ENCODE measurements at places on chromosomes 2 and 18.

DNA sequence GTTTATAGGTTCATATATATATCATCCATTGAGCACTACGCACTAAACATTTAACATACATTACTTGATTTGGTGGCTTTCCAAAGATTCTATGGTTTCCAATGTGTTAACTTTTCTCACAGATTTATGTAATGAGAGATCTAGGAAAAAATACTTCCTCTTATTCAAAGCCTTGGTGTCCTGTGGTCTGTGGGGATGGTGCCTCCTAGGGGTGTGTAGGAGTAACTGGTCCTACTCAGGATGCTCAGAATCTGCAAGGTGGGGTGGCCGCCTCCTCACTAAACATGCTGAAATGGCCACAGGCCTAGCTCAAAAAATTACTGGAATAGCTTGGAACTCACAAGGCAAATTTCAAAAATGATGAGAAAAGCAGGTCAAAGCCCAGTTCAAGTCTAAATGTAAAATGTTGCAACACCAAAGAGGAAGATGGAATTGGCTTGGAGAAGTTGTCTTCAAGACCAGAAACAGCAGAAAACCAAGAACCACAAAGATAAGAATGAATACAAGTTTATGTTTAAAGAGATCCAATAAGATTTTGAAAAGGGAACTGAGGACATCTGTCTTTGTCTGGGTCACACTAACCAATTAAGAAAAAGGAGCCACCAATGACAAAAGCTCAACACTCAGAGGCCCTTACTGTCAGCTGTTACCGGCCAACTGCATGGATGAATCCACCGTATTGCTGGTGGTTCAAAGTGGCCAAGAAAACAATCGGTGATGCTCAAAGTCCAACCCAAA is 11.5 kb downstream of the GPR55 start:
- DNase-seq, result no peak

DNA sequence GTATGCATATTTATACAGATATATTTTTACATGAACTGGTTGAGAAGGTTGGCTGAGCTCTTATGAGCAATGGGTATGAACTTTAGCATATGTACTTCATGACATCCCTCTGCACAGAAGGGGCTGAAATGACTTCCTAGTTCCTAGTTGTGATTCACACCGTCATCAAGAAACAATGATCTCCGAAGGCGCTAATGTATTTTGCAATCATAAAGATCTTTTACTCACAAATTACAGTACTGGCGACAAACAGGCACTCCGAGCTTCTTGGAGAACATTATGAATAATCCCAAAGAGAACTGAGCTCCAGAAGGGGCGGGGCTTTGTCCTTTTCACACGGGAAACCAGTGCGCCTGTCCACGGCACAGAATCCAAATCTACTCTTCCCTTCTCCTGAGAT is 18.1 kb downstream of the BCL2 start:
- no peak for DNase-seq

DNA sequence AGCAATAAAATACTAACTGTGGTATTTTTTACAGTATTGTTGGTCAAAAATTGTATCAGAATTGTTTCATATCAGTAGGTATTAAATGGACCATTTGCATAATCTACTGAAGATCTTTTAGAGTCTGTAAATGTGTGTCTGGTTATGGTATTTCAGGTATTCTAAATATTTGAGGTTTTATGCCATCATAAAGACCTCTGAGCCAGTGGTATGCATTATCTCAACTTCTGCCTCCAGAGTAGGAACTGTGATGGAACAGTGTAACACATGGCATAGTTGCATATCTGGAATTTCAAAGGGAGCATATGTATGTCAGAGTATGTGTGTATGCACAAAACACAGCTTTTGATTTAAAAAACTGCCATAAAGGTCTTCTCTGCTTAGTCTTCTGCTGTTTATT is 15.4 kb downstream of the GREB1L start:
- no peak for DNase-seq

- DNase-seq, result no peak
Measured at GRCh38 chr2:99970292-99970868, 172.0 kb downstream of the AFF3 start.

DNA sequence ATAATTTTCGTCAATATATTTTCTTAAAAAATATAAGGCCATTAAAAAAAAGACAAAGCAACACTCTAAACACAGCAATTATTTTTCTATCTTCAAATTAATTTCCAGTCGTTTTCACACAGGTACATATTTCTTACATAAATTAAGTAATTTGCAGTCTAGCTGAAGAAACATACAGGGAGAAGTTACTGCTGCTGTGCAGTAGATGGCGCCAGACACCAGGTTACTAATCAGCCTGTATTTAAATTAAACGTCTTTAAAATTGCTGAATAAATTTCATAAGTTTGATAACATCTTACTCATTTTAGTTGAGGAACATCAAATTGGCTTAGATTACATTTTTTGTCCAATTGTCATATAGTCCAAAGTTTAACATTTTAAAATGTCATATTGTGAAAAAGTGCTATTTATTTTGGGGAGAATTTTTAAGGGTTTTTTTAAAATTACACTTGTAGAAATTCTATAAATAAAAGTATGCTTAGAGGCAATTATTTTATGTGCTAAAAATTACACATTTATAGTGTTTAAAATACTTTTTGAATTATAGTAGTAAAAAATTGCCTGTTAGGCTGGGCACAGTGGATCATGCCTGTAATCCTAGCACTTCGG is 88.4 kb downstream of the PMAIP1 start:
- peak; percentile 45 for DNase-seq

DNA sequence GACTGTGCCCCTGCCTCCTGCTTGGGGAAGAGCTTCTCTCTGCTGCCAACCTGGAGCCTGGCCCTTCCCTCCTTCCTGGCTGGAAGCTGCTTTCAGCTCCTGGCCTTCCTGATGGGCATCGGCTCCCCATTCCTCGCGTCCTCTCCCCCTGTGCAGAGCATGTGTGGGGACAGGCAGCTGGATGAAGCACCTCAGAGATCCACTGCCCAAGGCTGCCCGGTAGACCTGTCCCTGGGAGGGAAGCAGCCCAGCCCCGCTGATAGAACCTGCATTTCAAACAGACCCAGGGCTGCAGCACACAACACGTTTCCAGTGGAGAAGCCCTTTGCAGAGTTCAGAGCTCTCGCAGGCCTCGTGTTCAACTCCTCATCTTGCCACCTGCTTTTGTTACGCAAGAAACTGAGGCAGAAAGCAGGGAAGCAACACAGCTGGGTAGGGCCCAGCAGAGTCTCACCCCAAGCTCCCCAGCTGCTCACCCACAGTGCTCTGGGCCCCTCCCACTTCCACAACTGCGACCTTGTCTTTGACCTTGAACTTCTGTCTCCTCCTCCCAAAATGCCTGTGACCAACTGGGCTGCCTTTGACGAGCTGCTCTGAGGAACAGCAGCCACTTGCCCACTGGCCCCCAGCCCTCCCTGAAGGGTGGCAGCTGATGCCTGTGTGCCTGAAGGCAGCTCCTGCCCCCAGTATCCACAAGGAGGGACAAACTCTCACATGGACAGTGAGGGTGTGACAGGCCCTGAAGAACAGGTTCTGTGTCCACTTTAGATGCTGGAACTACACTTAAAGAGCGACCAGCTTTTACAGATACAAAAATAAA is 65.5 kb downstream of the PARD6G start:
- no peak for DNase-seq

DNA sequence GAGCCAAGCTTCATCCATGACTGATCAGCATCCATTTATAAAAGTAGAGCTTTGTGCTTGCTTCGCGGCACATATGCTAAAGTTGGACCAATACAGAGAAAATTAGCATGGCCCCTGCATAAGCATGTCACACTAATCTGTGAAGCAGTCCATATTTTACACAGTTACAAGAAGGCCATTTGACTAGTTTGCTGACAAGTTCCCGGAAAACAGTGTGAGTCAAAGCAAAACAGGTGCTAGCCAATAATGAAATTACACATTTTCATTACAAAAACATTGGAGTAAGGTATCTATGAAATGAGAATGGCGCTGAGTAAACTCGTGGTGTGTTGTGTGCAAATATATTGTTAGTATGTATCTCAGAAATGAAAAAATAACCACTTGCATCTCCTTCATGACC is 4.7 kb downstream of the ANKRD62 start:
- no peak for DNase-seq

GRCh38 chr2:68743531-68743930 is 8.9 kb downstream of the ARHGAP25 start:
- DNase-seq, result no peak

- no peak for DNase-seq
Measured at GRCh38 chr2:169395821-169396374, 33.6 kb upstream of the LRP2 start.

- no peak for DNase-seq
Measured at GRCh38 chr2:193240752-193241151, 1046.0 kb upstream of the TMEFF2 start.

- DNase-seq, result no peak
Measured at GRCh38 chr2:43171789-43172188, 54.6 kb downstream of the ZFP36L2 start.

DNA sequence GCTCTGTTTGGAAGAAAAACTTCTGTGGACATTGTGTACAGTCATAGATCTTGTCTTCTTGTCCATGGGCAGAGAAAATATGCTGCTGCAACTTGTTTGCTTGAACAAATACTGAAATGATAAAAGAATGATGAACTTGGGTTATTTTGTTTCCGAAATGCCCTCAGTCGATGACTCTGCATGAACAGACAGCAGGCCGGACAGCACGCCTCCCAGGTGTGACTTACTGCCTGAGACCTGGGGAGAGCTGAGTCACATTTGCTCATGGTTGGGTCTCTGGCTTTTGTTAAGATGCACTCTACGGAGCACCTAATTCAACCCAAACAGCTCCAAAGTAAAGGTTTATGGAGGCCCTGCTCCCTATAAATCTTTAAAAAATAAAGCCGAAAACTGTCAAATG is 262.5 kb downstream of the ZNF521 start:
- DNase-seq, result no peak

DNA sequence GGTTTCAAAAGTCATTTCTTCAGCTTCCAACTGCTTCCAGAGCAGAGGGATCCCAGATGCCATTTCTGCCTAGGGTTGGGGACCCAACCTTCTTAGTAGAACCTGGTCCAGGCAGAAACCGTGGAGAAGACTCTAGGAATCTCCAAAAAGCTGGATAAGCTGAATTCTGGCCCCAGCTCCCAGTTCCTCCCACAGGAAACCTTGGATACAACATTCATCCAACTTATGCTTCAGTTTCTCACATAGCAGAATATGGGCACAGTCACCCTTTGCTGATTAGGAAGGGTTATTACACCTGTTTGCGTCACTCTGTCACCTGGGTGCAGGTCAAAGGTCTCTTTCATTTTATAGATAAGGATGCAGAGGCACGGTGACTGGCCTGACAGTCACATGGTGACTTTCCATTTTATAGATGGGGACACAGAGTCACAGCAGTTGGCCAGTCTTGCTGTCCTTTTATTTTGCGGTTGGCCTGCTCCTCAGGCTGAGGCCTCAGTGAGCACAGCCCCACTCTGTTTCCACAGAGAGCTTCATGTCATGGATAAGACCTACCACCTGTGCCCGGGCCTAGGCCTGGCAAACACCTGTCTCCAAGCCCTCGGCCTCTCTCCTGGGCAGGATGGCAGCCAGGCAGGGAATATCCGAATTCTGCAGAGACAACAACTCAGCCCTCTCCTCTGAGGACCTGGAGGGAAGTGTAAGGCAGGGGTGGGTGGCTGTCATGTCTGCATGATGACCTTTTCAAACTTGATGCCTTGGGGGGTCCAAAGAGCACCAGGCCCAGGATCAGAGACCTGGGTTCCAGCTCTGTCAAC is 148.8 kb downstream of the SMAD7 start:
- DNase-seq, result no peak

DNA sequence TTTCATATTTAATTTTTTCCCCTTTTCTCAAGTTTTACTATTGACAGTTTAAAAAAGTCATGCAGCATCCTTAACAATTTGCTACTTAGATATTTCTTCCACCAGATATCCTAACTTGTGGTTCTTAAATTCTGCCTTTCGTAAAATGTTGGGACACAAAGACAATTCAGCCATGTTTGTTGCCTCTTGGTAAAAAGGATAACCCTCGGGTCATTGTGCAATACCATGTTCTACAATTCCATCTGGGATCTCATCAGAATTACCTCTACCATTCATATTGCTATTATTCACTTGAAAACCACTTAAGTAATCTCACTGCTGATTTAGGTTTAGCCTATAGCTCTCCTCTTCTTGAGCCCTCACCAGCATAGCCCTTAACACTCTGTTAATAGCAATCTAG is 13.2 kb upstream of the REG1B start:
- DNase-seq, result no peak
